Stimulated activated CD4-positive, alpha-beta T cell treated with anti-CD3 and anti-CD28 coated beads, Interleukin-12 subunit alpha, Interleukin-12 subunit beta, amount 100 ng/mL, for 48 hours (primary cell): ENCODE measurements at places on chromosomes 5 and 9.

DNA sequence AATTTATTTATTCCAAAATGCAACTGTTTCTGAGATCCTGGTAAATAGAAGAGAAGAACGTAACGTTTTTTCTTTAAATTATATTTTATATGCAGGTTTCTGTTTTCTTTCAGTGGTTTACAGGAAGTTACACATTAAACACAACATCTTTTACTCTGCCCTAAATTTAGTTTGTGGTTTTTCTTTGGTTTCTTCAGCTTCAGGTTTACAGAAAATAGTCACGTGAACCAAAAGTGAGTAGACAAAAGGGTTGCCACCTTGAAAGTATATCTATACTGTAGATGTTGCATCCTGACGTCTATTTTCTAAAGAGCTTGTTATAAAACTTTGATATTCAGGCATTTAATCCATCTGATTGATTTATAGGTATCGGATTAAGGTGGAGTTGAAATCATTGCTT is 1236.6 kb downstream of the MAT2B start:
- DNase-seq = no peak

GRCh38 chr5:159058716-159059636 is 40.7 kb downstream of the EBF1 start:
- DNase-seq = no peak

DNA sequence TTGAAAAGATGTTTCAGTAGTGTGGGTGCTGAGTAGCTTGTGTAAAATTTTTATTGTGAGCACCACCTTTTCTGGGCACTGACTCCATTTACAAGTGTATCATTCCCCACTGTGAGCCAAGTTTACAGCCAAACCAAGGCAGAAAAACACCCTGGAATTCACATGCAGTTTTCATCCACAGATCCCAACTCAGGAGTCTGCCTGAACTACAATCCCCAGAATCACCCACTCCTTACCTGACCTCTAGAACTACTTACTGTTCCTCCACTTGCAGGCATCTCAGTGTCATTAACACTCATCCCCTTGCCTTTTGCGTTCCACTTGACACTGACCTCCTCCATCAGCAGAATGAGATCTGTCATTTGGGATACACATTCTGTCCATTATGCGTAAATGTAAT is 2042.6 kb upstream of the CDH6 start:
- DNase-seq = no peak

DNA sequence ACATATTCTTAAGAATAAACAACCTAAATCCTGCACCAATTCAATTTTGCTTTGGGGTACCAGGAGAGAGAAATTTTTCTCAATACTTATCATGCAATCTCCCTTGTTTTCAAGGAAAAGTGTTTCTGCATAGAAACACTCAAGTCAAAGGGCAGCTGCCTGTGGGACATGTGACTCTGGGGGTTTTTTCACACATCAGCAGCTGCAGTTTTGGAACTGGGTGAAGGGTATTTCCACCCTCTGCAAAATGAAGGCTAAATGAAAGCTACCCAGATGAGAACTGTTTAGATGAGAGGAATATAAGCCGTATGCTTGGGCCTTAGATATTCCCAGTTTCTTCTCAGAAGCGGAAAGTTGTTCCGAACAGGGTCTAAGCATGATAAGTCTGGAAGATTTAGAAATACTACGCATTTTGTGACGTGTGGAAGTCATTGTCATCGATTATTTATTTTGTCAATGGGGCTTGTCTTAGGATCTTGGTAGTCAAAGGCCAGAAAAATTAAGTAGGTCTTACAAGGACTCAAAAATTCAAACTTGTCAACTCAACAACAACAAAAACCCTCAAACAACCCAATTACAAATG is 64.3 kb upstream of the BOD1 start:
- DNase-seq = no peak

DNA sequence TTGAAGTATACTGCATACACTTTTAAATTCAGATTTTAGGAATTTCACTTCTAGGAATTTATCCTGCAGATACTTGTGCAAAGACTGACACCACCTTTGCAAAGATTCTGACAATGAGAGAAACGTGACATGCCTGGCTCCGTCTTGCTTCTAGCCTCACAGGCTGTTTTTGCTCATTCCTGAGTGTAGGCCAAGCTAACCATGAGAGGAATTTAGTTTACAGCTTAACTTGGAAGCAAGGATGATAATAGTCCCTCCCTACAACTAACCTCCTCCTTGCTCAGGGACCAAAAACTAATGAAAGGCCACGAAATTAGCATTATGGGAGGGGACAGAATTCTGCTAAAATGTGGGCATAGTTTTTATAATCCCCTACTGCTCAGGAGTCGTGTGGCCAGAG is 31.1 kb downstream of the C5orf22 start:
- no peak for DNase-seq

DNA sequence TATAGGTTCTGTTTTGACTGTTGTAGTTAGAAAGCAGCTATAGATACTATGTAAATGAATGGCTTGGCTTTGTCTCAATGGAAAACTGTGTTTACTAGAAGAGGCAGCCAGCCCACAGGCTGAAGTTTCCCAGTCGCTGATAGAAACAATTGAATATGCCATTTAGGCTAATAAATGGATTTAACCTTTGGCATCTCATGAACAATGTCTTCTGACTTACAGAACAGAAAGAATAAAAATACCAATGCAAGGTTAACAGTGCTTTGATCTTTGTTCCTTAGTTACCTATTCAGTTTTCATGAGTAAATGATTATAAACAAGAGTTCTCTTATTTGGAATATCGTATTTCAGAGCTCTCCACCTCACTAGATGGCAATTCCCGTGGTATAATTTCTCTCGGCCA is 120.6 kb downstream of the PAM start:
- DNase-seq = no peak
